ENCODE measurements at places on chromosomes 12 and 14. TPM values are rescaled to one million over a fixed set of nuclear protein-coding genes. Genes with fewer than 3 reads are reported as not detected.

DNA sequence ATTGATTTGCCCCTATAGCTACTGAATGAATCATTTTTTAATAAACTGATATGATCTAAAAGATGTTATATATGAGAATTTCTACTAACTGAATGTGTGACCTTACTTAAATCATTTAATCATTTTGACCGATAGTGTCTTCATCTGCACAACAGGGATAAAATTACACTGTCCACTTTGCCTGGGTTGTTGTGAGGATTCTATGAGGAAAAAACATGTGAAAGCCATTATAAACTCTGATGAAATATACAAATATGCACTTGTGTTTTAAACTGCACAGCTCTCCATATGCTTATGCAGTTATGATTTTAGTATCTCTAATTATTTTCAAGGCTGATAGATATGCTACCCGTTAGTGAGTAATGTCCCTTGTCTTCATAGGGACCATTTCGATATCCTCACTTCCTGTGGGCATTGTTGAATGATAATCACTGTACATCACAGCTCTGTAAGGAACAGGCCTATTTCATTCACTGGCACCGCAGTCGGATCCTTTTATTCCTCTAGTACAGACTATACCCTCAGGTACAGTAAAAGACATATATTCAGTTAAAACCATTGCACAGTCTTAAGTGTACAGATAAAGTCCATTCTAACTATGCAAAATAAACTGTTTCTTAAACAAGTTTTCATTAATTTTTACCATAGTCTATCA is 88.7 kb upstream of the RAP1B start:
- no peak for DNase-seq

PLEKHG7 gene
- total RNA-seq: not detected

DNA sequence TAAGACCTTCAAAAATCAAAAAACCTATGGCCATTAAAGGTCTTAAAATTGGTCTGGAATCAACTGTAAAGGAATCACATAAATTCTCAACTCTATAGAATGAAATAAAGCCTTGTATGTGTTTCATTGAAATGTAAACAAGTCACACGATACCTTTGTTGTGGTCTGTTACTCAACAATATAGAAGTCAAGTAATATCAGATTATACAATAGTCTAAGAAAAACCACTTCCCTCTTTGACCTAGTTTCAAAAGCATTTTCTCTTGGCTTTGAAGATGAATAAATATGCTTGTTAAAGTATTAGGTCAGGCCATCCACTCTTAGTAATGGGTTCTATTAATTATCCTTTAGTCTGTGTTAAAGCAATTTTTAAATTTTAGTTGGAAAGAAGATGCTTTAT is 79.8 kb upstream of the DIO2 start:
- no peak for DNase-seq

GRCh38 chr12:103996595-103996994 is 30.9 kb downstream of the TDG start:
- no peak for DNase-seq

DNA sequence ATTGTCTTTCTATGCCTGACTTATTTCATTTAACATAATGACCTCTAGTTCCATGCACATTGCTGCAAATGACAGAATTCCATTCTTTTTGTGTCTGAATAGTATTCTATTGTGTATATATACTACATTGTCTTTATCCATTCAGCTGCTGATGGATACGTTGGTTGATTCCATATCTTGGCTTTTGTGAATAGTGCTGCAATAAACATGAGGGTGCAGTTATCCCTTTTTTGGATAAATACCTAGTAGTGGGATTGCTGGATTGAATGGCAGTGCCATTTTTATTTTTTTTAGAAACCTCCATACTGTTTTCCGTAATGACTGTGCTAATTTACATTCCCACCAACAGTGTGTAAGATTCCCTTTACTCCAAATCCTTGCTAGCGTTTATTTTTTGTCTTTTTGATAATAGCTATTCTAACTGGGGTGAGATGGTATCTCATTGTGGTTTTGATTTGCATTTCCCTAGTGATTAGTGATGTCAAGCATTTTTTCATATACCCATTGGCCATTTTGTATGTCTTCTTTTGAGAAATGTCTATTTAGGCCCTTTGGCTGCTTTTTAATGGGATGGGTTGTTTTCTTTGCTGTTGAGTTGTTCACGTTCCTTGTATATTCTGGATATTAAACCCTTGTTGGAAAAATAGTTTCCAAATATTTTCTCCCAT is 2.3 kb downstream of the OAS2 start:
- DNase-seq: no peak

- no peak for DNase-seq
These were observed 30.9 kb upstream of the LUM start for GRCh38 chr12:91142221-91142631.

PRKD1 gene
- 0.49 TPM for total RNA-seq

- no peak for DNase-seq
These were observed 60.9 kb upstream of the RFLNA start for GRCh38 chr12:124233846-124234640.

LRP1-AS gene
- not detected for total RNA-seq

GRCh38 chr12:92029902-92030586 is 115.6 kb downstream of the BTG1 start:
- DNase-seq: peak; percentile 81

- no peak for DNase-seq
These were observed 610 bp downstream of the VSIG10 start for GRCh38 chr12:118103201-118103600.

ARHGEF25 gene
- total RNA-seq: 4.6 TPM

DNA sequence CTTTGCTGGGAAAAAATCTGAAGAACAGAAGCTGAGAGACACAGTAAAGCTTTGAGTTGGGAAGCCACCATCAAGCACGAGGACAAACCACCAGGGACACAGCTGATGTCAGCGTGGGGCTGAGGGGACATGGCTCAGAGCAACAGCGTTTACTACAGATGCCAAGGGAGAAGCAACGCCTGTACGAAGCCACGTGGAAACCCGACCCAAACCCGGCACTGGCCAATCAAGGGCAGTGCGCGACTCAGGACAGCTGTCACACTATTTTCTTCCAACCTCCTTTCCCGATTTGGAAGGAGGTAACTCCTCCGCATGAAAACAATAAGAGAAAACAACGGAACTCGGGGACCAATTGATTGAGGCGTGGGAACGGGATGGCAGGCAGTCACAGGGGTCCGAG is 20.2 kb upstream of the CHGA start:
- DNase-seq: no peak

- no peak for DNase-seq
These were observed 301.5 kb downstream of the NELL2 start for GRCh38 chr12:44574586-44574985.

DNA sequence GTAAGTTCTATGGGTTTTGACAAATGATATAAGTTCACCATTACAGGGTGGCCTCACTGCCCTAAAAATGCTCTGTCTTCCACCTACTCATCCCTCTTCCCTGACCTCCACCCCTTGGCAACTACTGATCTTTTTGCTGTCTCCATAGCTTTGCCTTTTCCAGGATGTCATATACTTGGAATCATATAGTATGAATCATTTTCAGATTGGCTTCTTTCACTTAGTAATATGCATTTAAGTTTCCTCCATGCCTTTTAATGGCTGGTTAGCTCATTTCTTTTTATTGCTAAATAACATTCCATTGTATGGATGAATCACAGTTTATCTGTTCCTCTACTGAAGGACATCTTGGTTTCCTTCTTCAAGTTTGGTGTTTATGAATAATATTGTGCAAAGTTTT is 14.0 kb upstream of the PEX5 start:
- no peak for DNase-seq

GRCh38 chr12:5437589-5437988 is 5.7 kb downstream of the NTF3 start:
- DNase-seq: no peak

TSHR gene
- total RNA-seq: not detected

DNA sequence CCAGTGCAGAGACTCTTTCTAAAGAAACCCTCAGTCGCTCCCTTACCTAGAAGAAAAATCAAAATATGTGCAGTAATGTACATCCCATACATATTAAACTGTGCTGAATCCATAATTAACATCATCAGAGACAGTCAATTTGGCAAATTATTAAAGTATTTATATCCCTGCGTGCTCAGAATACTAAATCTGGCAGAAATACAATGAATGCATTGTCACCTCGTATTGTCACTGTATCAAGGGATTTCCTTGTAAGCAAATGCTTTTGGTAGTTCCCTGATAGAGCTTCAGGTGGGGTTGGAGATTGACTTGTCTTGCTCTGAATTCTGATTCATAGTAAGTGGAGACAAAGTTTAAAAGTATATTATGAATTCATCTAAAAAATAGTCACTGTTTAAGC is 319.1 kb downstream of the PPFIA2 start:
- DNase-seq: no peak

KRT78 gene
- total RNA-seq: not detected

- no peak for DNase-seq
These were observed 101.0 kb upstream of the FLRT2 start for GRCh38 chr14:85428926-85429325.

ACIN1 gene
- 95.3 TPM for total RNA-seq

GRCh38 chr12:51349026-51349425 is 2.5 kb upstream of the CELA1 start:
- DNase-seq: no peak

- no peak for DNase-seq
These were observed 13.4 kb downstream of the VDR start for GRCh38 chr12:47891356-47891755.

ANKRD33 gene
- not detected for total RNA-seq

ZNF641 gene
- total RNA-seq: 12.9 TPM

DNA sequence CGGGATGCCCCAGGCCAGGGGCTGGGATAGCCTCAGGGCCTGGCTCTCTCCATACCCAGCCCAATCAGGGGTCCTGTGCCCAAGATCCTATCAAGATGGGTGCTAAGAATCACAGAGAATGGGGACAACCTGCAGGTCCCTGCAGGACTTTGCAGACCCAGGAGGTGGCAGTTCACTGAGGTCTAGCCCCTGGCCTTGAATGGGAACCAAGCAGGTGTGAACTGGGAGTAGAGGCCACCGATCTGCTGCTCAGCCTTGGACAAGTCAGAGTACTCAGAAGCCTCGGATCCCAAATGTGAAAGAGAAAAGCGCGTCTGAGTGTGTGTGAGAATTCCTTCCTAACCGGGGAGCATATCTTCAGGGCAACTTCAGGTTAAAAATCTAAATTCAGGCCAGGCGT is 76.2 kb downstream of the ARL6IP4 start:
- DNase-seq: no peak

MIP gene
- total RNA-seq: not detected

RAB3IP gene
- 0.37 TPM for total RNA-seq

All from G401 (cell line).